Activated naive CD4-positive, alpha-beta T cell treated with anti-CD3 and anti-CD28 coated beads, Interleukin-2, amount 50 U/mL, for 72 hours (primary cell): ENCODE measurements at places on chromosomes 4 and X.

DNA sequence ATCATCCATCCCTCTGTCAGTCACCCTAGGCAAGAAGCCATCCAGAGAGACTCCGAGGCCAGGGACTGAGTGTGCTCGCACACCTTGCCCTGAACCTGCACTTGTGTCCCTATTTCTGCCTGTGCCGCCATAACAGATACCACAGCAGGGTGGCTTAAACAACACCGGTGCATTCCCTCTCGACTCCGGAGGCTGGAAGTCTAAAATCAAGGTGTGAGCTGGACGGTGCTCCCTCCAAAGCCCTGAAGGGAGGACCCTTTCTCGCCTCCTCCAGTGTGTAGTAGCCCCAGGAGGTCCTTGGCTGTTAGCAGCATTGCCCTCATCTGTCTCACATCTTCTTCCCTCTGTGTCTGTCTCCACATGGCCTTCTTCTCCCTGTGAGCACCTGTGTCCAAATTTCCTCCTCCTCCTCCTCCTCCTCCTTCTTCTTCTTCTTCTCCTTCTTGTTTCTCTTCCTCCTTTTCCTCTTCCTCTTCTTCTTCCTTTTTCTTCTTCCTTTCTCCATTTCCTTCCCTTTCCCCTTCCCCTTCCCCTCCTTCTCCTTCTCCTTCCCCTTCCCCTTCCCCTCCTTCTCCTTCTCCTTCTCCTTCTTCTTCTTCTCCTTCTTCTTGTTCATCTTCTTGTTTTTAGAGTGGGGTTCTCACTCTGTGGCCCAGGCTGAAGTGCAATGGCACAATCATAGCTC is 98.1 kb upstream of the ENPP6 start:
- DNase-seq = no peak

GRCh38 chr4:109119852-109120251 is 182.6 kb downstream of the COL25A1 start:
- no peak for DNase-seq

DNA sequence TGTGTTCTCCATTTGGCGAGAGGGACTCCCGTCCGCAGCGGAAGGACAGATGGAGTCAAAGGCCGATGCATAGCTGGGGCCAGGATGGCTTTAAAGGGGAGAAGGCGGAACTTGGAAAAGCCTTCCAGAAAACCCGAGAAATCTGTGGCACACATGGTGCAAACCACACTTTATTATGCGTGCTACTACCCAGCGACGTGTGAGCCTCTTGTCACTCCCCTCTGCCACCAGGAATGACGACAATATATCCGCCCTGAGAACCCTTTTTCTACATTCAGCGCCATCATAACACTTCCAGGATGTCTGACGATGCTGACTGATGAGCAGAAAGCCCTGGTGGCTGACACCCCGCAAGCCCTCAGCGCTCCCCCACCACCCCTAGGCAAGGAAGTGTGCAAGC is 689 bp upstream of the DCHS2 start:
- DNase-seq = no peak

GRCh38 chrX:120244735-120245498 is 5.7 kb upstream of the ZBTB33 start:
- peak; percentile 63 for DNase-seq

GRCh38 chr4:37503261-37503660 is 182.9 kb downstream of the RELL1 start:
- DNase-seq = no peak

DNA sequence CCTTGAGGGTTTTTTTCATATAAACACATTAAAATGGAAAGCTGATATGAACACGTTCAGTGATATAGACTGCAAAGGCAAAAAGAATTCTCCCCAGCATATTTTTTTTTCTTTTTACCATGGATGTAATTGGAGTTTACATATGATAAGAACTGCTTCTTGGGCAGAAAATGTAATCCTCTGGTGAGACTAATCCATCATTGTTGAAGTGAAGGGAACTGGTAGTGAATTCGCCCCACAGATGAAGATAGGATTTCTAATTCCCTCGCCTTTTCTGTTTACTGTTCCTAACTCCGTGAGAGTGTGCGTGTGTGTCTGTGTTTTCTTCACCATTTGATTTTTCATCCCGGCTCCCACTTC is 88.9 kb downstream of the GPR143 start:
- no peak for DNase-seq

DNA sequence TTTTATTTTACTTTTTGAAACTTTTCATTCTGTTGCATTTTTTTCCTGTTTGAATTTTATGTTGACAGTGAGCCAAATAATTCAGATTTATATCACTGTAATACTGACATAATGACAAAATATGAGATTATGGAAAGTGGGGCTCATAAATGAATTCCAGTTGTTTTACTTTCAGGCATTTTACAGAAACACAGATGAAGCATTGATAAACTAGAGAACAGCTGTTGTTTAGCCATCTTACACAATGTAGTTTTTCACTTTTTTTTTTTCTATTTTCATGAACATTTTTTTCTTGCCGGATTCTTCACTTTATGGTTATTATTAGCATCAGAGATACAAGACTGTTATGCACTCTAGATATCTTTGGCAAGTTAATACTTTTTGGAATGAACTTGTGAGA is 91.7 kb upstream of the PAQR3 start:
- DNase-seq = no peak

DNA sequence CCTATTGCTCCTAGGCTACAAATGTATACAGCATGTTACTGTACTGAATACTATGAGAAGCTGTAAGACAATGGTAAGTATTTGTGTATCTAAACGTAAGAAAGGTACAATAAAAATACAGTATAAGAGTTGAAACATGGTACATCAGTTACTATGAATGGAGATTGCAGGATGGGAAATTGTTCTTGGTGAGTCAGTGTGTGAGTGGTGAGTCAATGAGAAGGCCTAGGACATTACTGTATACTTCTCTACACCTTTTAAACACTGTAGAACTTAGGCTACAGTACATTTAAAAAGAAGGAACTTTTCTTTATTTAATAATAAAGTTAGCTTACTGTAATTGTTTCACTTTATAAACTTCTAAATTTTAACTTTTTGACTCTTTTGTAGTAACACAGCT is 2603.2 kb downstream of the PCDH7 start:
- no peak for DNase-seq

DNA sequence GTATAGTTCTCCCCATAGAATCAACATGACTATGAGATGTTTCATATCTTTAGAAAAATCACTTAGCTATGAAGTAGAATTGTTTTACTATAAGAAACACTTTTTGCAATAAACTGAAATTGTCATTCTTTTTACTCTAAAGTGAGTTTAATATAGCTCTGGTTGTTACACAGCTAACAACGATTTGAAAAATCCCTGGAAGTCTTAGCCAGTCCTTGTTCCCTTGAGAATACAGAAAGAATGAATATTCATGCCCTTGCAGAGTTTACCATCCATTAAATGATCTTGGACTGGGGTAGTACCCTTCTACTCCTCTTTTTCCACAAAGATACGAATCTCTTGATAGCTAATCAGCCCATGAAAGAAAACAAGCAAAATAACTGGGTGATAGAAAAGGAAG is 141.8 kb downstream of the JADE1 start:
- no peak for DNase-seq

DNA sequence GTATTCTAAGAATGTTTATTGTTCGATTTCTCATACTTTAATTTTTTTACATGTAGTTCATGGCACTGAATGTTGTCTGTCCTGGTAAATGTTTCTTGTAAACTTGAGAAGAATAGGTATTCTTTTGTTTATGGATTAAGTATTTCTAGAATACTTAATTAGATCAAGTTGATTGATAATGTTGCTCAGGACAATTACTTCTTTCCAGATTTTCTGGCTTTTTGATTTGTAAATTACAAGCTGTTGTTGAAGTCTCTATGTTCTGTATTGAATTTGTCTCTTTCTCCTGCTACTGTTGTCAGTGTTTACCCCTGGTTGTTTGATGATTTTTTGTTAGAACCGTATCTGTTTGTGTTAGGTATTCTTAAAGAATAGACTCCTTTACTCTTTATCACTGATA is 1720.9 kb upstream of the AGA start:
- no peak for DNase-seq

- no peak for DNase-seq
Observed at GRCh38 chr4:151099976-151100417, 569 bp downstream of the RPS3A start.

DNA sequence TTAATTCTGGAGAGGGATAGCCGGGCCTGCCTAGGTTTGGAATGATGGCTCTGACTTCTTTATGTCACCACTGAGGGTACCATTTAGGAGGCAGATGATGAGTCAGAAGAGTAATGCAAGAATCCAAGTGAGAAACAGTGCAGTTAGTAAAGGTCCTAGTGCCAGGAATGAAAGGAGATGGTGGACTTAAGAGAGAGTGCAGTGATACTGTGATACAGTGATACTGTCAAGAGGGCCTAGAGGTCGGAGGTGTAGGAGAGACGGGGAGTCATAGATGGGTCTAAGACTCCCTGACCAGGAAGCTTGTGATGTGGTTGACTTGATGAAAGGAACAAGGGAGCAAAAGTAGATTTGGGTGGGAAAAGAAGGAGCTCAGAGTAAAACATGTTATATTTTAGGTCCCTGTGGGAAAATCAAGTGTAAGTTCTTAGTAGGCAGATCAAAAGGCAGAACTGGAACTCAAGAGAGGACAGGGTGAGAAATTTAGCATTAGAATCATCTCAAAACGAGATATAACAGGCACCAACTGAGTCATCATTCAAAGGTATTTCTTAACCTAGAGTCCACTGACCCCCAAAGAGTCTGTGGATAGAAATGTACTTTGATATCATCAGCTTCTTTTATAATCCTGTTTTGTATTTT is 85.0 kb downstream of the NFKB1 start:
- DNase-seq = no peak

GRCh38 chr4:20422398-20422797 is 170.7 kb downstream of the SLIT2 start:
- DNase-seq = peak; percentile 28

GRCh38 chr4:102543030-102543928 is 42.1 kb downstream of the NFKB1 start:
- DNase-seq = no peak

- no peak for DNase-seq
Observed at GRCh38 chrX:115940888-115941332, 229.6 kb upstream of the AGTR2 start.

DNA sequence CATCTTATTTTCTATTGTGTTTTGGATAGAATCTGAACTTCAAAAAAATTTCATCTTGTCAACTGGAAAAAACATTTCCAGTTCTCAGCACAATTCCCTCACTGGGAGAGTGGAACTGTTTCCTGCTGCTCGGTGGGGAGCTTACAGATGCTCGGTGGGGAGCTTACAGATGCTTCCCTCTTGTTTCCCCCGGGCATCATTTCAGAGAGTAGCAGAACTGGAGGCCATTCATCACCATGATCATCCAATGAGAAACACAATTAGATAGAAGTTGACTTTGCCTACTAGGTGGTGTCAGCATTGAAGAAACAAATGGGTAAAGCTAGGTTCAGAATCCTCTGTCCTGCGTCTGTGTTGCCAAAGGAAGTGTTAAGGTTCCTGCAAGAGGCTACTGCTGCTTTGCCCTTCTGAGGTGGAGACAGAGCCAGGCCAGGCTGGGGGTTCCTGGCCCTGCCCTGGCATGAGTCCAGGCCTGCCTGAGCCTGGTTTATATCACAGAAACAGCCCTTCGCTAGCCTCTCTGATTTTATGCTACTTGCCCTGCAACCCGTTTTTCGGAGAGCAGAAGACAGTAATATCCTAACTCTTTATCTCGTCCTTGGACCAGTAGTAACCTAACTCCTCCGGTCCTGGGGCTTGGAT is 70.6 kb downstream of the TAPT1 start:
- no peak for DNase-seq

DNA sequence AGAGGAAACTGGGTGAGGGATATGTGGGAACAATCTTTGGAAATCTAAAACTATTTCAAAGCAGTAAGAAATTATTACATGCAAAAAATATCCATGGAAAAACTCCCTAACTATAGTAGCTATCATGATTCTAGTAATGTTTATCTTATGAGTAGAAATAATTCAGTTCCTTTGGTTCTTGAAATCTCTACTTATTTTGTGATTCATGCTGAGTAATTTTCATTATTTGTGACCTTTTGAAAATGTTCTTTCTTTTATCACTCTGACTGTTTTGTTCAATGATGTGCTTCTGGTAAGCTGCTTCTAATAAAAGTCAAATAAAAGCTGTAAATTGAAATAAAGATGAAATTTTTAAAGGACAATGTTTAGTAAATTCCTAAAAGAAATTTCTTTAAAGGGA is 40.4 kb upstream of the MAGEB10 start:
- no peak for DNase-seq

- no peak for DNase-seq
Observed at GRCh38 chr4:20219521-20219920, 32.2 kb upstream of the SLIT2 start.

- no peak for DNase-seq
Observed at GRCh38 chrX:97494756-97495372, 611.2 kb downstream of the RPA4 start.

DNA sequence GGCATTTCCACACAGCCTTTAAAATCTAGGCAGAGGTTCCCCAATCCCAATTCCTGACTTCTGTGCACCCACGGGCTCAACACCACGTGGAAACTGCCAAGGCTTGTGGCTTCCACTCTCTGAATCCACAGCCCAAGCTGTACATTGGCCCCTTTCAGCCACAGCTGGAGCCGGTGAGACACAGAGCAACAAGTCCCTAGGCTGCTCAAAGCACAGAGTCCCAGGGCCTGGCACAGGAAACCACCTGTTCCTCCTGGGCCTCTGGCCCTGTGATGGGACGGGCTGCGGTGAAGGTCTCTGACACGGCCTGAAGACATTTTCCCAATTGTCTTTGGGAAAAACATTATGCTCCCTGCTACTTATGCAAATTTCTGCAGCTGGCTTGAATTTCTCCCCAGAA is 500.0 kb downstream of the FSTL5 start:
- no peak for DNase-seq
